ENCODE measurements at places on chromosomes 4 and X.

DNA sequence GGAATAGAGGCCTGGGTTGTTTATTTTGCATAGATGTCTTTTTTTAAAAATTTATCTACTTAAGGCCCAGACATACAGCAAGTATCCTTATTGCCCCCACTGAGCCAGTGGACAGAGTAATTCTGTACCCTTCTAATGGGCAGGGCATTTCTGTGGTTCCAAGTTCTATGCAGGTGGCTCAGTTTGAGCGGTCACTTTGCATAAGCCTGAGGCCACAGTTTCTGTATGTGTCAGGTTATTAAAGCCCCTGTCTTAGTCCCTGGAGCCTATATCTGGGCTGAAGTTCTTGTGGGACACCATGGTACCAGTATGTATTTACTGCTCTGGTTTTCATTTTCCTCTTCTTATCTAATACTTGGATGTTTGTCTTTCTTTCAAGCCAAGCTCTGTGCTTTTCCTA lies 168.8 kb downstream of the MID1IP1 start:
- no peak for DNase-seq

DNA sequence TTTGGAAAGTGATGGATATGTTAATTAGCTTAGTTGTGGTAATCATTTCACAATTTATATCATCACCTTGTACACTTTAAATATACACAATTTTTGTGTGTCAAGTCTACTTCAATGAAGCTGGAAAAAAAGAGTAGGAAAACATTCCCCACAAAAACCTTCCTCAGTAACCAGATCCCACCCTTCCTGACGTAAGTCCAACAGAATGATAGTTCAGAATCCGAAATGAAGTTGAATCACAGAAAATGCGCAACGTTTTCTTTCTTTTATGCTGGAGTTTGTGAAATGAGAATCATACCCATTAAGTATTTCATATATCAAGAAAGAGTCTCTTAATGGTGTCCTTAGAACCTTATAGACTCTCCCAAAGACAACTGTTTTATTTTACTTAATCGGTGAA lies 292.9 kb downstream of the USP46 start:
- no peak for DNase-seq

DNA sequence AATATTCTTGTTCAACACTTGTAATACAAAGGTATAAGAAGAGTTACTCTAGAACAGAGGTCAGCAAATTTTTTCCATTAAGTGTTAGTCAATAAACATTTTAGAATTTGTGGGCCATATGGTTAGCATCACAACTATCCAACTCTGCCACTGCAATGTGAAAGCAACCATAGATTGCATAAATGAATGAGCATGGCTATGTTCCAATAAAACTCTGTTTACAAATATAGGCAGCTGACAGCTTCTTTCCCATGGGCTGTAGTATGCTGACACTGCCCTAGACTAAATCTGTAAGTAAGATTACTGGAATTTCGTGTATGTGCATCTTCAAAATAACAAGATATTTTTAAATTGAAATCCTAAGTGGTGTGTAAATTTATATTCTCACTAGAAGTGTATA lies 73.7 kb downstream of the GABRA2 start:
- no peak for DNase-seq

GRCh38 chrX:118630848-118631247 lies 96.6 kb upstream of the IL13RA1 start:
- DNase-seq = no peak

DNA sequence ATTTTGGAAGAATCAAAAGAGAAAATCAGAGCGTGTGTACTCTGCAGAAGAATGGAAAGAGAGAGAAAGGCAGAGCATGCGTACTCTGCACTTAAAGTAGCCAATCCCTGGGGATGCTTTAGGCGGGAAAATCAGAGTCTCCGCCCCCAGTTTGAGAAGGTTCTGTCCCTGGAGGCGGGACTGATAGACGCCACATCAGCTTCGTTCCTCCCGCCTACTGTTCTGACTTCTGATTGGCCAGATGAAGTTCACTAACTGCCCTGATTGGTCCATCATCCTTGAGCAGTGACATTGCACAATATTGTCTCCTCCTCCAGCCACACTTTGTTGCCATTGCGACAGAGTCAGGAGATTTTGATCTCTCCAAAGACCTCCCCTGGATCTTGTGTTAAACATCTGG lies 23.8 kb downstream of the SSX1 start:
- DNase-seq = no peak

GRCh38 chr4:48958582-48958981 lies 27.5 kb upstream of the CWH43 start:
- no peak for DNase-seq

DNA sequence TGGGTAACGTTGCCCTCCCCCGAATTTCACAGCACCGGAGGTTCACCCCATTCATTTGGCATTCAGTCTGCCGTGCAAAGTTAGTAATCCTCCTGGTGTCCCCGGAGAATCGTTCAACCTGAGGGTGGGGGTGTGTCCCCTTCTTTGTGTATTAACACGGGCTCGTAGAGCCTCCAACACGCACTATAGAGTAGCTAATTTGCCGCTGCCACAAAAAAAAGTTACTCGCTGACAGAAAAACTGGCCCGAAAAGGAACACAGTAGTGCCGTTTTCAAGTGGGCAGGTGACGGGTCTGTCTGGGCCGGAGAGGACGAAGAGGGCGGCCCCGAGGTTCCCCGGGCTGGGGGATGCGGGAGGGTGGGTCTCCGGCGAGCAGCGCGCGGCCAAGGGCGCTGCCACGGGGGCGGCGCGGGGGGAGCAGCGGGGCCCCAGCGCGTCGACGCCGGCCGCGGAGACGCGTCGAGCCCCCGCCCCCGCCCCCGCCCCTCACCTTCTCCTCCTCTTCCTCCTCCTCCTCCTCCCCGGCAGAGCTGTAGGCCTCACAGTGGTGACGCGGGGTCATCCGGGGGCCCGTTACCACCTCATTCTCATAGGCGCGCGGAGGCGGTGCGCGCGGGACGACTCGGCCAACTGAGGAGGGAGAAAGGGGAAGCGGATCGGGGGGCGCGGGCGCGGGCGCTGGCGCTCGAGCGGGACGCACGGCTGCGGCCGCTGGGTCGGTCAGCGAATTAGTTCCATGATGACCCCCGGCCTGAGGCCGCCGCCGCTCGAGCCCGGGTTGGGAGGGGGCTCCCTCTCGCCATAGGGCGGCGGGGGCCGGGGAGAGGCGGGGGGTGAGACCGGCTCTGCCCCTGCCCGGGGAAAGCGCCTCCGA lies 571 bp downstream of the CCNI start:
- DNase-seq = peak; percentile 88

DNA sequence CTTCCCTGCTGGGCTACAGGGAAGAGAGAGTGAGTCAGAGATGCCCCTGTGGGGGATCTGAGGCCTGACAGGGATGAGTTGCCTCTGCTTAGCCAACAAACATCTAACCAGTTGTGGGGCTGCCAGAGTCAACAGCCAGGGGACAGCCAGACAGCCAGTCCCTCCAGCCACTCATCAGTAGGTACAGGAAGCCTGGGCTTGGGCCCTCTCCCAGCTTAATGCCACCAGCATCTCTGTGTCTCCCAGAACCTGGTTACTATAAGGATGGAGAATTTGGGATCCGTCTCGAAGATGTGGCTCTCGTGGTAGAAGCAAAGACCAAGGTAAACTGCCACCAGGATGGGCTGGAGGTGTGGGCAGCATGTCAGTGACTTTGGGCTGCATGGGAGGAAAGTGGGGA lies 17.3 kb upstream of the SASH3 start:
- DNase-seq = no peak

DNA sequence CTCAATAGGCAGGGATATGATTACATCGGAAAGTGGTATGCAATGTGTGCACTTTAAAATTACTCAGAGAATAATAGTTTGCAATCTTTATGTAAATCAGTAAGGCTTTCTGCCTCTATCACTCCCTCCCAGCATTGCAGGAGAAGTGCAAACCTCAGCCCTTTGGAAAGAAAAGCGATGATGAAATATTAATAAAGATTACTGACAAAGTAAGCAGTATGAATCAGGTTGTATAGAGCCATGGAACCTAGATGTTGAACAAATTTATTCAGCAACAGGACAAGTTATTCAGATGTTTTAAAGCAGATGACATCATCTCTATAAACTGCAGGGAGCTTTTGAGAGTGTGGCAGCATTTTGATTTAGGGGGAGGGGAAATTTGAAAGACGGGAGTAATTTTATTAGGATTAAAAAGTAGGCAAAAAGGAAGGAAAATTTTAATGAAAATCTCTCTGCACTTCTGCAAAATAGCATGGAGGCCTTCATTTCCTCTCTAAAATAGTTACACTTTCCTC lies 631.7 kb upstream of the GRIA3 start:
- DNase-seq = no peak

GRCh38 chr4:99252746-99253145 lies 33.7 kb upstream of the ADH6 start:
- no peak for DNase-seq

- DNase-seq = no peak
Measured at GRCh38 chr4:30601070-30601865, 118.9 kb upstream of the PCDH7 start.

GRCh38 chrX:102837847-102838246 lies 99.2 kb upstream of the RAB40AL start:
- no peak for DNase-seq
